ENCODE measurements at places on chromosomes 16 and 17.

- DNase-seq = no peak
These were observed at the start of gene RAB37 for GRCh38 chr17:74736513-74737298. RAB37 (plus strand) TSS chr17:74737256; CDS start chr17:74737273, 17 bp downstream.

DNA sequence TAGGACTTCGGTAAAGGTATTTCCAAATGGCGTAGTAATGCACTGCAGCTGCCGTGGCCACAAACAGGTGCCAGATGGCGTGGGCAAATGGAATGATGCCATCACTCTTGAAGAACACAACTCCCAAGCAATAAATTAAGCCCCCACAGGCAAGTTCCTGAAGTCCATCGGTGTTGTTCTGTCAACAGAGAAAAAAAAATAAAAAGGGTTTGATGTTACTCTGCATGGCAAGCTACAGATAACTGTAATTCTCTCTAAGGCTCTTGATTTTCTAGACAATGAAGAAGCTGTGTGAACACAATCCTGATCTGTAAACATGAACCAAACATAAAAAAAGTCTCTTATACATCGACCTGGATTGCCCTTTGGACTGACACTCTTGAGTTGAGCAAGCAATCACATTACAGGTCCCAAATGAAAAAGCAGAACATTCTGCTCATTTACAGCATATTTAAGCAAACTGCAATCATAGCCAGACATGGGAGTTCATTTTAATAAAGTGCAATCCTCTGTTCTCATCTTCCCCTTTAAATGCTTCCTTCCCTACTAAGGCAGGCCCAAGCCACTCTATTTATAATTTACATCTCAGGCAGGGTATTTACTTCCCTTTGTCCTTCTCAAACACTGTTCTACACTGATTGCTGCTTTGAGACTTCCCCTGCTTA, 27.1 kb downstream of the MMD start:
- no peak for DNase-seq

DNA sequence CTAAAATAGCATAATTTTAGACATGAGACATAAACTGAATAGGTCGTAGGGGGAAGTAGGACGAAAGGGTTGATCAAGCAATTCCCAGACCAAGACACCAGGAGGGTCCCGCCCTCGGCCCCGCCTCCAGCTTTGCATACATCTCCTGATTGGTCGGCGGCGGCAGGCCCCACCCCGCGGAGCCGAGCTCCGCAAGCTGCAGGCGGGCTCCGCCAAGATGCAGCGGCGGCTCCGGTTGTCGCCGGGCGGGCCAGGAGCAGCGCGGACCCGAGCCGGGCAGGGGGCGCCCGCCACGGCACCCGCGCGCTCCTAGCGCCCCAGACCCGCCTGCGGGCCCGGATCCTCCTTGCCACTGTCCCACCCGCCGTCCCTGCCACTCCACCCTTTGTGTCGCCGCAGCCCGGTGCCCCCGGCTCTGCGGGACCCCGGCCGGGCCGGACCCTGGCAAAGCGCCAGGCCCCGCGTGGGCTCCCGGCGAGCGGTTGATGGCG, at the start of gene CDR2L:
Gene CDR2L (plus strand): TSS at position 215 of the 491 bp plus-strand sequence. CDS start 412 bp downstream, outside the sequence.
- peak; percentile 76 for DNase-seq

- DNase-seq = no peak
These were observed 58.2 kb downstream of the CYLD start for GRCh38 chr16:50800074-50800473.

GRCh38 chr16:12535535-12536411, 267.9 kb downstream of the CPPED1 start:
- DNase-seq = no peak

DNA sequence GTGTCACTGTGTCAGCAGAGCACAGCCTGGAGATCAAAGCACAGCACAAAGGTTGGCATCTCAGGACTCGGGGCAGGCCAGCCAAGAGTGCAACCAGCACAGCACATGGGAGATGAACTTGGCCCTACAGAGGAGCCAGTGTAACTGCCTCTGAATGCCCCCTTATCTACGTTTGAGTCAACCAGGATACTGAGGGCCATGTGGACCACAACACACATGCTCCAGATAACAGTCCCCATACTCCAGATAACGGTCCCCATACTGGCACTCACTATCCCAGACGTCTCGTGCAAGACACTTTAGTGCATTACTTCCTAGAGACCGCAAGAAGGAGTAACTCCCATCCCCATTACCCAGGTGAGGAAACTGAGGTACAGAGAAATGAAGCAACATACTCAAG, 88.2 kb downstream of the XYLT1 start:
- no peak for DNase-seq

- no peak for DNase-seq
These were observed 107.7 kb upstream of the GPR139 start for GRCh38 chr16:20181416-20181815.

GRCh38 chr17:39079836-39080235, 71.6 kb downstream of the PLXDC1 start:
- no peak for DNase-seq

DNA sequence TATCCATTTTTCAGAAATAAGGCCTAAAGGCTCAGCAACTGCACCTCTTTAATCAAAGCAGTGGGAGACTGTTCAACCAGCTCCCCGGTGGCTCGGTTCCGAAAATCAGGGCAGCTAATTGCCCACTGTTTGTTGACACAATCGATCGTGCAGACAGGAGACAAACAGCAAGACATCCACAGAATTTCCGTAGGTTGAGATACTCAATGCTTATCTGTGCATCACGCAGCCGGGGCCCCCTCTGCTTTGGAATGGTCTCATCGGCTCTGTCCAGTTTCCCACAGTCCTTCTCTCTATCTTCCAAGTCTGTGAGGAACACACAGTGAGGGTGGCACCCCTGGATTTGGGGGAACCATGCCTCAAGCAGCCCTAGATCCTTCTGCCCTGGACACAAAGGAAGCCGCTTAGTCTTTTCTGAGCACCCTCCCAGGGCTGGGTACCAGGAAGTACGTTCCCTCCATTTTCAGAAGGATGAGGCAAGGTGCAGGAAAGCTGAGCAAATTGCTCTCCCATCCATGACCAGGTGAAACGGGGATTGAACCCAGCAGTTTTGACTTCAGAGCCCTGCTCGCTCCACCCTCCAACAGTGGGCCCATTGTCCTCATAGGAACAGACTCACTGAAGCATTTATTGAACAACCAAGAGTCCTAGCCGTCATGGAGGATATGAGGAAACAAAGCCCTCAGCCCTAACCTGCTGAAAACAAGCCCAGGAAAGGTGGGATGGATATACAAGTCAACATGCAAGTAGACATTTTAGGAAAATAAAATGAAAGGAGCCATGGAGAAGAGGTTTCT, 70.7 kb downstream of the C16orf95 start:
- DNase-seq = no peak

DNA sequence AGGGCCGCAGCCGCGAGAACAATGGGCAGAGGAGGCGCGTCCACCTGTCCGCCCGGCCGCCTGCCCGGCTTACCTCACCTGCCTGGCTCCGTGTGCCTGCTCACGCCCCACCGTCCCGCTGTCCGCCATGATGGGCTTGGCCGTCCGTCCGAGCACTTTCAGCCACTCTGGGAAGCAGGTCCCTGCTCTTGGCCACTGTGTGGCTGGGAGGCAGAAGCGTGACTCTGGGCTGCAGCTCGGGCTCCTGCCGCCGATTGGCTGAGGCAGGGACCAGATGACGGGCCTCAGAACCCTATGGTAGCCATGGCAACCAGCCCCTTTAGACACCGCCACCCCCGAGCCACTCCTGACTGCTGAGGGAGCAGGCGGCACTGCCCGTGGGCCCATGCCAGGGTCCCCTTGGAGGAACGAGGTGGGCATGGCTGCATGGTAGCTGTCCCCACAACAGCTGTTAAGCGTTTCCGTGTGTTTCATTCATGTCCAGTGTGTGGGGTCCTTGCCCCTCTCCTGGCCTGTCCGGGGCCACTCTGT, 8.9 kb upstream of the AXIN1 start:
- no peak for DNase-seq

GRCh38 chr16:21703589-21704174, 39.9 kb downstream of the OTOA start:
- DNase-seq = no peak

DNA sequence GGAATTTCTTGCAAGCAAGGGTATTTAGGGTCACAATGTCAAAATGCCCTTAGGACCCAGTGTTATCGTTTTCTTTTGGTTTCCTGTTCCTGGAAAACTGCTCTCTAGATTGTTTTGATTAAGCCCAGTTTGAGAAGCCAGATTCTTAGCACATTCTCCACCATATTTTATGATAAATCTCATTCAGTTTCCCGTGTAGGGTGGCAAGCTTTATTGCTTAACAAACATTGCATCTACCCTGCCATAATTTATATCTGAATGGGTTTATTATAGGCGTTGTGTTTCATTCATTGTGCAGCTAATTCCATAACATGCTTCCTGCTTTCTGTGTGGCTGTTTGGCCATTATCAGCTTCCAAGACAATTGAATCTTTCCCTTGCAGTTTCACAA, 389.1 kb upstream of the DYNLRB2 start:
- no peak for DNase-seq

DNA sequence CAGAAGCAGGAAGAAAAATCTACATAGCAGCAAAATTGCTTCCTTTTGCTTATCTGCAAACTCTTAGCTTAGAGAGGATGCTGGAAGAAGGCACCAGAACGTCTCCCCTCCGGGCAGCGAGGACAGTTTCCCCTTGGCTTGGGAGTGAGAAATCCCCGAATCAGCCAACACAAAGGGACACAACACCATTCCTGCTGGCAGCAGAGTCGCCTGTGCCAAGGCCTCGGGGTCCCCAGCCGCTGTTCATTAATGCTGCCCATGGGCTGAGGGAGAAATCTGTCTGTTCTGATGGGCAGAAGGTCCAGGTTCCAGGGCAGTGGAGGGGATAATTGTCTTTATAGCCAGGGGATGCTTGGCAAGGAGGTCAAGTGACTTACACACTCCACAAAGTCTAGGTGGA, 38.0 kb downstream of the CACNG3 start:
- no peak for DNase-seq

GRCh38 chr16:66036793-66037715, 329.4 kb upstream of the CDH5 start:
- no peak for DNase-seq

DNA sequence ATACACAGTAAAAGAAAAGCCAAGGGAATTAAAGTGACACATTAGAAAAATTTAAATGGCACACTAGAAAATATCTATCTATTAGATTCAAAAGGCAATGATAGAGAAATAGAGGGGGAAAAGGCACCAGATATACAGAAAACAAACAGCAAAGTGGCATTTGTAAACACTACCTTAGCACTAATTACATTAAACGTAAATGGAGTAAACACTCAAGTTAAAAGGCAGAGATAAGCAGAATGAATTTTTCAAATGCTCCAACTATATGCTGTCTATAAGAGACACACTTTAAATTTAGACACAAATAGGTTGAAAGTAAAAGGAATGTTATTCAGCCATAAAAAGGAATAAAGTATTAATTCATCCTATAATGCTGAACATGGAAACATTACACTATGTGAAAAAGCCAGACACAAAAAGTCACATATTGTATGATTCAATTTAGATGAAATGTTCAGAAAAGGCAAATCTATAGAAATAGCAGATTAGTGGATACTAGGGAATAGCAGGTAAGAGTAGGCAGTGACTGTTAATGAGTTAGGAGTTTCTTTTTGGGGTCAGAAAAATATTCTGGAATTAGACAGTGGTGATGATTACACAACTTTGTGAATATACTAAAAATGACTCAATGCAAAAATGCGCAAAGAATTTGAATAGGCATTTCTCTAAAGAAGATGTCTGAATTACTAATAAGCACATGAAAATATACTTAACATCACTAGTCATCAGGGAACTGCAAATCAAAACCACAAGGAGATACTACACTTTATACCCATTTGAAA, 92.4 kb downstream of the BRIP1 start:
- no peak for DNase-seq

DNA sequence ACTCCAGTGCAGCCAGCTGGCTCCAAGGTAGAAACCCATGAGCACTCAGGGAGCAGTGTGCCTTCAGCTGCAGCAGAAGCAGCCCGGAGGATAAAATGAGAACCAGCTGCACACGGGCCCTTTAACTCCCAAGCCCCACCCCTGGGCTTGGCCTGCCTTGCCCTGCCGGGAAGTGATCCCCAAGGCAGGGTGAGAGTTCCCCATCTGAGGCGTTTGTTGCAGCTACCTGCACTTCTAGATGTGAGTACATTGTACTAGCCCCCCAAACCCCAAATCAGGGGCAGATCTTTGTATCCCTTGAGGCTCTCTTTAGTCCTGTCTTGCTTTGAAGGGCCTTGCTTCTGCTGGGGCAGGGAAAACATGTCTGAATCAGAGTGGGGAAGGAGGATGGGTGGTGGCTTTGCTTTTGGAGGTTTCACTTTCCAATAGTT, at the start of gene MVP:
Gene MVP (plus strand): TSS at position 192 of the 431 bp plus-strand sequence. CDS start 10,088 bp downstream, outside the sequence.
- DNase-seq = no peak

DNA sequence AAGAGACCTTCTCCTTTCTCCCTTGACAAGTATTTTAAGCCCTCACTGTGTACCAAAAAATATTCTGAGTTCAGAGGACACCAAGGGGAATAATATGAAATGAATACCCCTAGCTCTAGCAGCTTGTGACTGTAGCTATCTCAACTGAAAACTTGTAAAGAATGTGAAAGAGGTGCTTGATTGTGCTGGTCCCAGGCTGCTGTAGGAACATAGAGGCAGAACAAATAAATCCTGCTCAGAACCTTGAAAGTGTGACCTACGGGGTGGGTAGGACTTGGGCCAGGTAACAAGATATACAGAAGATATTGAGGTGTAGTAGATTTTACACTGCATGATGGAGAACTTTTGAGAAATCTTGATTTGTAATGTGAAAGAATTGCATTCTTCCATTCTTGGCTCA, 606.8 kb downstream of the TOX3 start:
- no peak for DNase-seq

DNA sequence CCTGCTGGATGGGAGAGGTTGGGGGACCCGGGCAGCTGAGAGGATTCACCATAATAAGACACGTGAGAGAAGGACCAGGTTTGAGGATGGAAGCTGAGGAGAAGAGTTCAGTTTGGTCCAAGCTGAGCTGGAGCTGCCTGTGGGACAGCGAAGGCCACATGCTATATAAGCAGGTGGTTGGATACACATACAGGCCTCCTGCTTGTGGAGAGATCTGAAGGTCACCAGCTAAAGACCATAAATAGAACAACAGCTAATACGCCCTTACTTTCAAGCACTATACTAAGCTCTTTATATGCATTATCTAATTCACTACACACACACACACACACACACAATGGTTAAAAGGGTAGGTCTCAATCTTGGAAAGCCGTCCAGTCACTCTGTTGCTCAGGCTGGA, 32.1 kb downstream of the DUSP14 start:
- DNase-seq = no peak

GRCh38 chr16:935684-936083, 35.1 kb downstream of the LMF1 start:
- DNase-seq = no peak

GRCh38 chr17:57533684-57534305, 211.3 kb downstream of the CCDC182 start:
- DNase-seq = no peak

DNA sequence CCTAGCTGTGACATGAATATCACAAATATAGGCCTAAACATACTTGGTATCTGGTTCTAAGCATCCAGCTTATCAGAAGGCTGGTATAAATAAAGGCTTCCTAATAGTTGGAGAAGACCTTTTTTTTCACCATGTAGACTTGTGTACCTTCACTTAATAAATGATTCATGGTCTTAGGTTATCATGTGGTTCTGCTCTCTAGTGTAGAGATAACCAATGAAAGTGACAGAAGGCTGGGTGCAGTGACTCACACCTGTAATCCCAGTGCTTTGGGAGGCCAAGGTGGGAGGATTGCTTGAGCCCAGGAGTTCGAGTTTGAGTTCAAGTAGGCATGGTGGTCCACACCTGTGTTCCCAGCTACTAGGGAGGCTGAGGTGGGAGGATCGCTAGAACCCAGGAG, 3.1 kb downstream of the DDX19A start:
- no peak for DNase-seq

Measured in cerebellar nuclear complex (tissue), 1 donor.